ENCODE measurements at places on chromosomes 7 and 10. TPM values are rescaled to one million over a fixed set of nuclear protein-coding genes. Genes with fewer than 3 reads are reported as not detected.

- no peak for DNase-seq
These were observed 750.2 kb downstream of the XPNPEP1 start for GRCh38 chr10:109173121-109173520.

DNA sequence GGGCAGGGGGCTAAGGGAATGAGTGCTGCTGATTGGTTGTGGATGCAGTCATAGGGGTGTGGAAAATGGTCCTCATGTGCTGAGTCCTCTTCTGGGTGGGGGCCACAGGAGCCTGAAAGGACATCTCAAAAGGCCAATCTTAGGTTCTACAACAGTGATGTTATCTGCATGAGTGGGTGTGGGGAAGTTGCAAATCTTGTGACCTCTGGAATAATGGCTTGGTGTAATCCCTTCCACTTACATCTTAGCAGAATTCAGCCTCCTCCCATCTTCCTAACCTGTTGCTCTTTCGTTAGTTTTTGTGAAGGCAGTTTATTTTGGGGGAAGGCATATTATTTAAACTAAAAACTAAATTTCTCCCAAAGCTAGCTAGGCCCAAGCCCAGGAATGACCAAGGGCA lies 42.0 kb upstream of the OIT3 start:
- no peak for DNase-seq

The PPP1R17 gene
- not detected for total RNA-seq

DNA sequence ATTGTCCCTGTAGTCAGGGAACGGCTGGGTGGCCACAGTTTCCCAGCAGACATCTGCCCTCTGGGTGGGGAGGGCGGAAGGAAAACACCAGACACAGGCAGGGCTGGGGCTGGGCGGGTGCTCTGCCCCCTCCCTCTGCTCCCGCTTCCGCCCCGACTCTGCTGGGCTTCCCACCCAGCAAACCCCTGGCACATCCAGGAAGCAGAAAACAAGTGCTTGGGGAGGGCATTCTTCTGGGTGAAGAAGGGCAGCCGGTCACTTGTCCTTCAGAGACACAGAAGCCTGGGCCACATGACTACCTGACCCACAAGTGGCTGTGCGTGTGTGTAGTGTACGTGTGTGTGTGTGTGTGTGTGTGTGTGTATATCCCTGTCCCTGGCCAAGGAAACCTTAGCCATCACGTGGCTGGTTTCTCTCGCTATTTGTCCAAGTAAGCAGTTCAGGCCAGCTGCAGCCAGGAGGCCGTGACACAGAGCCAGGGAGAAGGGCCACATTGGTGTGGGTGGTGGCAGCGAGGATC lies 77.9 kb downstream of the ZMIZ1 start:
- DNase-seq = no peak

GRCh38 chr7:141231018-141231792 lies 157.3 kb downstream of the TMEM178B start:
- DNase-seq = no peak

The IL6 gene
- not detected for total RNA-seq

Data from CD4-positive, CD25-positive, alpha-beta regulatory T cell (primary cell).